Hematopoietic multipotent progenitor cell treated with erythropoietin and hydrocortisone succinate and interleukin-3 and kit ligand, for 4 days (in vitro differentiated cells): ENCODE measurements at places on chromosomes 2 and 18.

- DNase-seq, result no peak
Measured at GRCh38 chr2:9767656-9768281, 75.5 kb upstream of the TAF1B start.

- no peak for DNase-seq
Measured at GRCh38 chr2:189285962-189286645, 106.5 kb upstream of the COL5A2 start.

- DNase-seq, result no peak
Measured at GRCh38 chr2:240467149-240467642, 31.7 kb downstream of the GPC1 start.

GRCh38 chr2:238336151-238336550 lies 15.8 kb downstream of the TRAF3IP1 start:
- DNase-seq, result no peak

DNA sequence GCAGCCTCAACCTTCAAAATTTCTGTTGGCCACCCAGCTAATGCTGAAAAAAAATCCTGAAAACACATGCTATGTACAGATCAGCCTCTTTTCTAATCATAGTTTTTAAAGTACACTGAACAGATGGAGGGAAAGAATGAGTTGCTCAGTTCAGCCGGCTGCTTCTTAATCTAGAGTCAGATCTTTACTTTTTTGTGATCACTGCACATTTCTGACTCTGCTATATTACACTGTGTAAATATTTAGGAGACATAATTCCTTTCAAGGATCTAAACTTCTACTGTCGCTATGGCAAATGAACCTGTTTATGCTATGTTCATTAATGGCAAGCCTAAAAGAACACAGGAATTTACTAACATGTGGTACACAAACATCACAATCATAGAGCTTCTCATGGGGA lies 114.2 kb downstream of the SRBD1 start:
- DNase-seq, result peak; percentile 5

- DNase-seq, result no peak
Measured at GRCh38 chr2:134501476-134502091, 217.2 kb downstream of the TMEM163 start.

DNA sequence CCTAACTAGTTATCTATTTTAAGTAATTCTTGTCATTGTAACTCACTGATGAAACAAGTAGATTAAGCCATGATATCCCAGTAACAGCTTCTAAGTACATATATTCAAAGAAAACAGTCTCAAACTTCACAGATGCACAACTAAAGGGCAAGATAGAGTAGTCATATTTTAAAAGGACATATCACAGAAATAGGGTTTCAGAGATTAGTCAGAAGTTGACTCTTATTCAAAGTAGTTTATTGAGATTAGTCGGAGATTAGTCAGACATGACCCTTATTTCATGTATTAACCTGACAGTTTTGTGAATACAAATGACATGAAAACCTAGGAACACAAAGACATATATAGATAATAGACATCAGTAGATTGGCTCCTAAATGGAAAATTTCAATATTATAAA lies 15.9 kb upstream of the CHAC2 start:
- DNase-seq, result no peak

GRCh38 chr2:41736586-41736985 lies 311.2 kb upstream of the PKDCC start:
- no peak for DNase-seq

DNA sequence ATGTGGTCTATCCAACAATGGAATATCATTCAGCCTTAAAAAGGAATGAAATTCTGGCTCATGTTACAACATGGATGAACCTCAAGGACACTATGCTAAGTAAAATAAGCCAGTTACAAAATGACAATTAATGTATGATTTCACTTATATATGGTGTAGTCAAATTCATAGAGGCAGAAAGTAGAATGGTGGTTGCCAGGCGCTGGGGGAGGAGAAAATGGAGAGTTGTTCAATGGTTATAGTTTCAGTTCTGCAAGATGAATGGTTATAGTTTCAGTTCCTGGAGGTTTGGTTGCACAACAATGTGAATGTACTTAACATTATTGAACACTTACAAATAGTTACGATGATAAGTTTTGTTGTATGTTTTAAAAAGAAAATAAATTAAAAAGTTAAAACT lies 79.2 kb upstream of the IL1R2 start:
- DNase-seq, result no peak

DNA sequence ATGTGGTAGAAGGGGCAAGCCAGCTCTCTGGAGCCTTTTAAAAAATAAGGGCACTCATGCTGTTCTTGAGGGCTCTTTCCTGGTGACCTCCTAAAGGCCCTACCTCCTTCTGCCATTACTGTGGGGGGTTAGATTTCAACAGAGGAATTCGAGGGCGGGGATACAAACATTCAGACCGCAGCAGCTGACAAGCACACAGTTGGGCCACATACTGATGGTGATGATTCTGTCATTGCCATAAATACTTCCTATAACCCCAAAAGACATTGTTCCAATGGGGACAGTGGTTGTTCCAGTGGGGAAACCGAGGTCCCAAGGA lies 67.0 kb downstream of the TSHZ1 start:
- no peak for DNase-seq

DNA sequence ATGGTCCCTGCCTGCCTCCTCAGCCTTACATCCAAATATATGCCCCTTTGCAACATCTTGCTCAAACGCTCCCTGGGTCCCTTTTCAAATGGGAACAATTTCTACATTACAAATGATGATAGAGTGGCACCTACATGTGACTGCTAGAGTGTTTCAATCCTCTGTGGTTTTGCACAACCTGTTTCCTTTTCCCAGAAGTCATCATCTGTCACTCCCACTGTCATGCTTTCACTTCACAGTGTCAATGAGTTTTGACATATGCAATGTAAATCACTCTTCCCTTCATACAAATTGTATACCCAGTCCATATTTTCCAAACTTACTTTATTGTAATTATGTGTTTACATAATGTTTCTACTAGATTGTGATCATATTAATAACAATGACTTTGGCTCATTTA lies 887.3 kb downstream of the TDRD15 start:
- no peak for DNase-seq

GRCh38 chr2:37892436-37893114 lies 32.5 kb upstream of the RMDN2 start:
- DNase-seq, result peak; percentile 81

- no peak for DNase-seq
Measured at GRCh38 chr2:47206681-47207080, 51.6 kb upstream of the STPG4 start.
